Stimulated activated CD8-positive, alpha-beta memory T cell treated with anti-CD3 and anti-CD28 coated beads, Interleukin-7, amount 100 ng/mL, for 1 hour (primary cell): ENCODE measurements at places on chromosomes 5 and 9.

- DNase-seq: no peak
Measured at GRCh38 chr5:98570661-98571191, 202.7 kb upstream of the RGMB start.

DNA sequence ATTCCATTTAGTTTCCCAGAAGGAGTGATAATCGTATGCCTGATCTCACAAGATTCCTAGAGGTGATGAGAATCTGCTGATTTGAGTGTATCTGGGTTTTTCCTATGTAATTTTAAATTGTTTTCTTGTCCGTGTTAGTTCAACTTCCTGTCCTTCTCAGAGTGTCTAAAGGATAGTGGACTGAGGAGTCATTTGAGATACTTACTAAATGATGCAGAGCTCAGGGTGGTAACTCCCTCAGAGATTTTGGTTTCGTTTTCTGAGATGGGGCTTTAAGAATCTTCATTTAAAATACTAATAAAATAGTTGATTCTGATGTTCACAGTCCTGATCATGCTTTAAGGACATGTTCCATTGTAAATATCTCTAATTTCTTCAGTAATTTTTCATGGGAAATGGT is 30.3 kb downstream of the MELK start:
- DNase-seq: no peak

GRCh38 chr5:12313602-12314001 is 409.4 kb upstream of the CTNND2 start:
- DNase-seq: no peak

DNA sequence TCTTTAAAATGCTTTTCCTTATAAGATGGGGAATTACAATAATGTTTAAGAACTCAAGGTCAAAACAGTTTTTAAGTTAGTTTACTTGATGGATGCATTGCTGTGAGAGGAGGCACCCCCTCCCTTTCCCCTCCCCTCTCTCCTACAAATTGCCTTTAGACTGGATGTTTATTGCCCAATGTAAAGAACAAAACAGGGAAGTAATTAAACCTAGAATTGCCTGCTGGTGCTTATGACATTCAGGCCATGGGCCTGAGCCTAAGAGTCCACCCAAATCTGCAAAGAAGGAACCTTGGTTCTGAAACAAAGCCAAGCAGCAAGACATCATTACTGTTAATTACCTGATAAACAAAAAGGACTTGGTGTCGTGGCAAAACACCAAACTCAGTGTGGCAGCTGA is 630.3 kb downstream of the ISL1 start:
- DNase-seq: no peak

- DNase-seq: no peak
Measured at GRCh38 chr5:154764967-154765366, 9.8 kb downstream of the LARP1 start.
